Activated naive CD8-positive, alpha-beta T cell treated with anti-CD3 and anti-CD28 coated beads for 36 hours (primary cell): ENCODE measurements at places on chromosomes 2 and 18. TPM values are rescaled to one million over a fixed set of nuclear protein-coding genes. Genes with fewer than 3 reads are reported as not detected.

DNA sequence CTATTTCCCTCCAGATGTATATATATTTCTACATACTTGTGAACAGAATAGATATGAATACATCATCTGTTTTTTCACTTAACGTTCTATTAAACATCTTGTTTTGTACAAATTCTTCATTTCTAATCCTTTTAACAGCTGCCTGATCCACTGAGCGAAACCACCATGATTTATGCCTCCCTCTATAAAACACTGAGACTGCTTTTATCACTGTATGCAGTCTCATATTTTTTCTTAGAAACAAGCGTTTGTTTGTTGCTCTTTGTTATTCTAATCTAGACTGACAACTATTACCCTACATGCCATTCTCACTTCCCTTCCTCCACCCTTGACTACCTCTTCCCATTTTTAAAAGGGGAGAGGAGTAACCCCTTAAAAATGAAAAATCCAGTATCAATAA lies 88.2 kb downstream of the DTNB start:
- no peak for DNase-seq
- H3K4me3 ChIP-seq: no peak overlapping the region
- H3K27ac ChIP-seq: no peak overlapping the region

DNA sequence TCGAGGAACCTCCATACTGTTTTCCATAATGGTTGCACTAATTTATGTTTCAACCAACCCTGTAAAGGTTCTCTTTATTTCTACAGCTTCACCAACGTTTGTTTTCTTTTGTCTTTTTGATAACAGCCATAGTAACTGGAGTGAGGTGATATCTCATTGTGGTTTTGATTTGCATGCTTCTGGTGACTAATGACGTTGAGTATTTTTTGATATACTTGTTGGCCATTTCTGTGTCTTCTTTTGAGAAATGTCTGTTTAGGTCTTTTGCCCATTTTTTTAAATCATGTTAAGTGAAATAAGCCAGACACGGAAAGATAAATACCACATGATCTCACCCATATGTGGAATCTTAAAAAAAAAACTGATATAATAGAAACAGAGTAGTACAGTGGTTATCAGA lies 74.8 kb upstream of the SMIM21 start:
- no peak for DNase-seq
- H3K4me3 ChIP-seq: no peak overlapping the region
- no peaks in the 10 kb centered on the region for H3K36me3 ChIP-seq
- peaks cover 49% of the 10 kb centered on the region for H3K27me3 ChIP-seq
- no peak overlapping the region for H3K27ac ChIP-seq

DNA sequence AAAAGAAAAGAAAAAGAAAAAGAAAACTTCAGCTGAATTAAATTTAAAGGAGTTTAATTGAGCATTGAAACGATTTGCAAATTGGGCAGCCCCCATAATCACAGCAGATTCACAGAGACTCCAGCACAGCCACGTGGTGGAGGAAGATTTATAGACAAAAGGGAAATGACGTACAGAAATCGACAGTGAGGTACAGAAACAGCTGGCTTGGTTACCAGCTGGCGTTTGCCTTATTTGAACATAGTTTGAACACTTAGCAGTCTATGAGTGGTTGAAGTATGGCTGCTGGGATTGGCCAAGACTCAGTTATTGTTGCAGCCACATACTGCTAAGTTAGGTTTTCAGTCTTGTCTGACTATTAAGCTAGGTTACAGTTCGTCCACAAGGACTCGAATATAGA lies 312.2 kb upstream of the SLC14A2 start:
- no peak for DNase-seq
- H3K36me3 ChIP-seq: no peaks in the 10 kb centered on the region
- no peaks in the 10 kb centered on the region for H3K4me1 ChIP-seq
- no peak overlapping the region for H3K4me3 ChIP-seq
- no peak overlapping the region for H3K27ac ChIP-seq

DNA sequence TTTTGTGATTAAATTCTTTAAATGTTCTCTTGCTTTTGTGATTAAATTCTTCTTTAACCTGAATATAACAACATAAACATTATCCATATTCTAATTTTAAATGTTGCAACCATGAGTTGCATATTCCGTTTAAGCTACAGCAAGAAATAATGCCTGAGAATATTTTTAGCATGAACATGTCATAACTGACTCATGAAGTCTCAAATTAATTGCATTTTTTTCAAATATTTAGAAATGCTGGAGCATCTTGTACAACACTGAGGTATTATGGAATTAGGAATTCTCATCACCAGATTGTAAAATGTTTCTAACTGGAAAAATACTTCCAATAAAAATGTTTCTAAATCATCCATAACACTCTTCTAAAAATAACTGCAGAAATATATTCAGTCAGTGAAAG lies 14.7 kb downstream of the ROCK2 start:
- H3K27ac ChIP-seq: no peak overlapping the region
- no peaks in the 10 kb centered on the region for H3K27me3 ChIP-seq
- no peak for DNase-seq
- H3K4me1 ChIP-seq: peaks cover 11% of the 10 kb centered on the region
- peaks cover 4% of the 10 kb centered on the region for H3K36me3 ChIP-seq

DNA sequence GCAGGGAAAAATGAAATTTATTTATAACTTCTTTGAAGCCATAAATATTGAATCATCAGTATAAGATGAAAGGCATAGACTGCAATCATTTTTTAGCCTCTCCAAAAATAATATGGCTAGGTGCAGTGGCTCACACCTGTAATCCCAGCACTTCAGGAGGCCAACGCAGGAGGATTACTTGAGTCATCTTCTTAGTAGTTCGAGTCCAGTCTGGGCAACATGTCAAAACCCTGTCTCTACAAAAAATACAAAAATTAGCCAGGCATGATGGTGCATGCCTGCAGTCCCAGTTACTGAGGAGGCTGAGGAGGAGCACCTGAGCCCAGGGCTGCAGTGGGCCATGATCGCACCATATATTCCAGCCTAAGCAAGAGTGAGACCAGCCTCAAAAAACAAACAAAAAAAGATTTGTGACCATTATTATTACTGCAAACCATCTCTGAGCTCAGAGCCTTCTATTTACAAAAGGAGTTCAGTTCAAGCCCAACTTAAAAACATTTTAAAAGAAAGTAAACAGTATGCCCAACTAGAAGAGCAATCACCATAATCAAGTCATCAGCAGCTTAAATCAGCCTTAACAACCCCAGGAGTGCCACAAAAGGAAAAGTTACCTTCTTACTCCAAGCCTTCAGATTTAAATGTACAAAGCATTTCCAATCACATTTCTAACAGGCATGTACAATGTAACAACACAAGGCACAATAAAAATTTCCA lies 37.5 kb downstream of the KCNG3 start:
- no peak for DNase-seq
- peaks cover 3% of the 10 kb centered on the region for H3K27me3 ChIP-seq
- H3K4me1 ChIP-seq: no peaks in the 10 kb centered on the region

- H3K4me3 ChIP-seq: no peak overlapping the region
- H3K27ac ChIP-seq: no peak overlapping the region
- no peaks in the 10 kb centered on the region for H3K36me3 ChIP-seq
- DNase-seq: no peak
- no peaks in the 10 kb centered on the region for H3K4me1 ChIP-seq
Observed at GRCh38 chr2:220476877-220477276, 849.4 kb downstream of the SLC4A3 start.

DNA sequence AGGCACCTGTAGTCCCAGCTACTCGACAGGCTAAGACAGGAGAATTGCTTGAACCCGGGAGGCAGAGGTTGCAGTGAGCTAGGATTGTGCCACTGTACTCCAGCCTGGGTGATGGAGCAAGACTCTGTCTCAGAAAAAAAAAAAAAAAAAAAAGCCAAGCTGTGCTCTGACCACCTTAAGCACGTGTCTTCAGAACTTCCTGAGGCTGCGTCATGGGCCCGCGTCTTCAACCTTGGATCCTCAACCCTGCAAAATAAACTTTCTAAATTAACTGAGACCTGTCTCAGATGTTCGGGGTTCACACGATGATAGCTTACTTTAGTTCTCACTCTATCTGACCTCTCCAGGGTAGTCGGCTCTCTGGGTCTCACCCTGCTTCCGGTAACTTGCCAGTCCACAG lies 65.8 kb upstream of the CABLES1 start:
- H3K4me3 ChIP-seq: no peak overlapping the region
- peaks cover 20% of the 10 kb centered on the region for H3K36me3 ChIP-seq
- H3K4me1 ChIP-seq: peaks cover 44% of the 10 kb centered on the region
- no peaks in the 10 kb centered on the region for H3K27me3 ChIP-seq

DNA sequence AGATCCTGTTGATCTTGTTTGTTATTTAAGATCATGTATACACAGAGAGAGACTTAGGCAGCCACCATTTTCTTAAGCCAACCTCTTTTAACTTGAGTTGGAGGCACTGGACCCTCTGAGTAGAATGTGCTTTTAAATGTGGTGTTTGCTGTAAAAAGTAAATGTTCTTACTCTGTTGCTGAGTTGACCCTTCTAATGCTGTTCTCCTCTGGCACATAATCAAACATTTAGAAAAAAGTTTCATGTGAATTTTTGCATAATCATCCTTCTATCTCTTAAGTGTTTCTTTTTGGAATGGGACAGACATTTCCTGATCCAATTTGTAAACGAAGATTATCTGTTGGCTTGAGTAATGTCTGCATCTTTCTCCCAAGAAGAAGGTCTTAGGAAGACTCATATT lies 255.1 kb upstream of the ETAA1 start:
- H3K36me3 ChIP-seq: no peaks in the 10 kb centered on the region
- H3K27ac ChIP-seq: no peak overlapping the region
- H3K4me1 ChIP-seq: no peaks in the 10 kb centered on the region
- no peak for DNase-seq
- H3K4me3 ChIP-seq: no peak overlapping the region
- no peaks in the 10 kb centered on the region for H3K27me3 ChIP-seq

- H3K36me3 ChIP-seq: peaks cover 14% of the 10 kb centered on the region
- no peak for DNase-seq
- peaks cover 37% of the 10 kb centered on the region for H3K4me1 ChIP-seq
- H3K27ac ChIP-seq: peak overlapping the region; percentile 89
- H3K27me3 ChIP-seq: no peaks in the 10 kb centered on the region
- H3K4me3 ChIP-seq: peak overlapping the region; percentile 83
Observed at GRCh38 chr18:80109676-80110078, 615 bp downstream of the ADNP2 start.

DNA sequence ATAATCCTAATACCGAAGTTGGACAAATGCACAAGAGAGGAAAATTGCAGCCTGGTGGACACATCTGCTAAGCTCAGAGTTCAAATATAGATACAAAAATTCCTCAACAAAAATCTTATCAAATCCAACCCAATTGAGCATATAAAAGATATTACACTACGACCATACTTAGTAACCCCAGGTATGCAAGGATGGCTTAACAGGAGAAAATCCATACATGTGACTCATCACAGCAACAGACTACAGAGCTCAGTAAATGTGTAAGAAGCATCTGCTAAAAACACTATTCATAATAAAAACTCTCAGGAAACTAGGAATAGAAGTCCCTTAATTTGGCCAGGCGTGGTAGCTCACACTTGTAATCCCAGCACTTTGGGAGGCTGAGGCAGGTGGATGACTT lies 28.3 kb downstream of the HS6ST1 start:
- H3K4me1 ChIP-seq: peaks cover 6% of the 10 kb centered on the region
- no peak overlapping the region for H3K4me3 ChIP-seq
- peaks cover 4% of the 10 kb centered on the region for H3K36me3 ChIP-seq
- no peak overlapping the region for H3K27ac ChIP-seq

DNA sequence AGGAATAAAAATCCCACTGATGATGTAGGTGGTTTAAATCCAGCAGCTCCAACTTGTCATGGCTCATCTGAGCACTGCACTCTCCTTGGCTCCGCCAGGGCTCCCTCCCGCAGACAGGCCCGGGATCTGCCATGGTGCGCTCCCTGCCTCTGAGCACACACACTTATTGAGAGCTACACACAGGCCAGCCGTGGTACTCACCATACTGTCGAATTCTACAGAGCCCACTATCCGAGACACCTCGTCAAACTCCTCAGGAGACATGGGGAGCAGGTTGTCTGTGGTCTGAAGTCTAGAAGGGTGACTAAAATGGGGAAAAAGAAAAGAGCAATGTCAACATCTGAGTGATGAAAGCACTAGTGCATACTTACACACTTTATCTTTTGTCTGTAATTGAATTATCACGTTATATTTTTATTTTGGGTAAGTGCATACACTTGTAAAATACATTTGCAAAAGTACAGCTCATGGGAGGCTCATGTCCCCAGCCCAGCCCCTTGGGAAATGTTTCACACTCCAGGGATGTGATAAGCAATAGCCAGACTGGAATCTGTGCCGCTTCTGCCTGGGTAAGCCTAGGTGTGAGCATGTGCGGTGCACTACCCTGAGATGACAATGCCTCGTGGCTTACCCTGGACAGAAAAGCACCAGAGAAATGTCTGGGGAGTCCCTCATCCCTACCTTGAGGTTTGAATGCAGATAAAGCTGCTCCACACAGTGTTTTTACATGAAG lies 39.2 kb downstream of the STAT1 start:
- peaks cover 39% of the 10 kb centered on the region for H3K4me1 ChIP-seq
- no peak for DNase-seq
- H3K4me3 ChIP-seq: no peak overlapping the region
- no peaks in the 10 kb centered on the region for H3K27me3 ChIP-seq
- peaks cover 74% of the 10 kb centered on the region for H3K36me3 ChIP-seq

GRCh38 chr2:149271575-149271974 lies 58.8 kb upstream of the LYPD6 start:
- H3K27me3 ChIP-seq: peaks cover 13% of the 10 kb centered on the region
- peaks cover 1% of the 10 kb centered on the region for H3K36me3 ChIP-seq
- DNase-seq: no peak
- no peak overlapping the region for H3K4me3 ChIP-seq
- peak overlapping the region; percentile 2 for H3K27ac ChIP-seq
- H3K4me1 ChIP-seq: peaks cover 8% of the 10 kb centered on the region

DNA sequence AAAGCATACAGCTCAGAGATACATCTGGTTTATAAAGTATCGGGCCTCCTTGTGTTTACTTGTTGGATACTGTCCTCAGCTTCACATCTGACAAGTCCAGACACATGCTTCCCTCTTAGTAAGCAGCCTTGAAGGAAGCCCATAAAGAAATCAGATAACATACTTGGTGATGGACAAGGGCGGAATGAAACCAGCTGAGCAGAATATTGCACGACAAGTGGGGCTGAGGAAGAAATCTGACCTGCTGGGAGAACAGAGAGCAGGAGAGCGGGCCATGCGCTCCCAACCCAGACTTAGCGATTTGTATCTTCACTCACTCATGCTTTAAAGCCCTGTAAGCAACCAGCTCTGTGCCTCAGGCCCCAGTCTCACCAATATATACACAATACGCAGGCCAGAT lies 208.4 kb downstream of the CDH20 start:
- no peak for DNase-seq
- H3K36me3 ChIP-seq: no peaks in the 10 kb centered on the region
- H3K27me3 ChIP-seq: peaks cover 5% of the 10 kb centered on the region
- no peak overlapping the region for H3K4me3 ChIP-seq

GRCh38 chr18:48486754-48487153 lies 52.1 kb upstream of the CTIF start:
- H3K36me3 ChIP-seq: no peaks in the 10 kb centered on the region
- peaks cover 17% of the 10 kb centered on the region for H3K27me3 ChIP-seq
- no peak overlapping the region for H3K4me3 ChIP-seq
- H3K4me1 ChIP-seq: no peaks in the 10 kb centered on the region
- H3K27ac ChIP-seq: no peak overlapping the region
- no peak for DNase-seq

The TMEM169 gene
- total RNA-seq: 0.41 TPM

The PSMA8 gene
- 3.3 TPM for total RNA-seq

The NABP1 gene
- total RNA-seq: 42.1 TPM

The SGPP2 gene
- 2.7 TPM for total RNA-seq

The LYPD1 gene
- total RNA-seq: not detected

The LRP2 gene
- total RNA-seq: 1.4 TPM

The ST6GAL2 gene
- total RNA-seq: not detected

The ZAP70 gene
- 198 TPM for total RNA-seq

The DSG4 gene
- total RNA-seq: not detected

The TMEM163 gene
- total RNA-seq: not detected

The METTL5 gene
- 115 TPM for total RNA-seq

The ABCG5 gene
- not detected for total RNA-seq
